ENCODE measurements at places on chromosomes 7 and 10.

DNA sequence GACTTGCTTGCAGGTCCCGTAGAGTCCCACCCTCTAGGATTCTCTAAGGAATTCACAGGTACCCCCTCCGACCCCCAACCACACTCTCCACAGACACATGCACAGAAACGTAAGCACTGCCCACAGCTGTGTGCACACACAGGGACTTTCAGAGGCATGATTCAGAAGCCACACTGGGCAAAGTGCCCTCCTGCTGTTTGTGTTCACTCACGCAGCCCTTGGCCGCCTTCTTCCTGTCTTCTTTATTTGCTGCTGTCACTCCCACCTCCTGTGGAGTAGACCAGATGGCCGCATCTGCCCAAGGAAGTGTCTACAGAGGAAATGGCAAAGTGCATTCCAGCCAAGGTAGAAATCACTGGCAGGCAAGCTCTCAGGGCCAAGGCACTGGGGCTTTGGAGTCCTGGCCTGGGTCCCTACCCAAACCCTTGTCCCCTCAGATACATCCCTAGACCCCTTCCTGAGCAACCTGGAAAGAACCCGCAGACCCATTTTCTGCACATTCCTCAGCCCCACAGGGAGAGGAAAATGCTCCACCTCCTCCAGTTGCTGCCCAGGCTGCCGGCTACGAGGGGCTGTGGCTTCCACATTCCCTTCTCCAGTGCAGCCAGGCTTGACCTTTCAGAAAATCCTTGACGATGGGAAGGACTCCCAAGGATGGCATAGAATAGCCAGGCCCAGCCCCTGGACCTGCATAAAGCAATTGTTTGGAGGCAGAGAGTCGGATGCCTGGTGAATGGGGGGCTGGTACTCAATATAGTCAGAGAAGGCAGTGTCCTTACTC lies 21.6 kb upstream of the GIMAP8 start:
- peak; percentile 62 for DNase-seq

GRCh38 chr7:23349484-23350157 lies 50.5 kb downstream of the MALSU1 start:
- no peak for DNase-seq

- peak; percentile 92 for DNase-seq
These were observed 297.1 kb upstream of the NFE2L3 start for GRCh38 chr7:25854608-25855497.

DNA sequence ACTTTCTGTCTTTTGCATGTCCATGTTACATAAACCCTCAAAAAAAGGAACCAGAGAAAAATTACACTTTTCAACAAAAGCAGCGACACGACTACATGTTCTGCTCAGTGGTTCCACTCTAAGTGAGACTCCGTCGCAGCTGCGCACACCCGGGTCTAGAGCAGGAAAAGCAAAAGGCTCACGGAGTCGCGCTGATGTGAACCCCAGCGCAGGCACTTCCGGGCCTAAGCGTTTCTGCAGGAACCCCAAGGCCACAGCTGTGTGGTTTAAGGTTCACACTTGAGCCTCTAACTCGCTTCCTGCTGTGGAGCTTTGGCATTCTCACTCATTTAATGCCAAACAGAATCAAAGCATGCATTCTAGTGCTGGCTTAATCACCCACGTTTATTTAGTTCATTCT lies 240.3 kb downstream of the DNAJB6 start:
- DNase-seq, result no peak

- no peak for DNase-seq
These were observed 91.6 kb downstream of the PPP1R9A start for GRCh38 chr7:94999069-94999351.

GRCh38 chr7:37352974-37353948 lies 95.4 kb downstream of the ELMO1 start:
- DNase-seq, result no peak

DNA sequence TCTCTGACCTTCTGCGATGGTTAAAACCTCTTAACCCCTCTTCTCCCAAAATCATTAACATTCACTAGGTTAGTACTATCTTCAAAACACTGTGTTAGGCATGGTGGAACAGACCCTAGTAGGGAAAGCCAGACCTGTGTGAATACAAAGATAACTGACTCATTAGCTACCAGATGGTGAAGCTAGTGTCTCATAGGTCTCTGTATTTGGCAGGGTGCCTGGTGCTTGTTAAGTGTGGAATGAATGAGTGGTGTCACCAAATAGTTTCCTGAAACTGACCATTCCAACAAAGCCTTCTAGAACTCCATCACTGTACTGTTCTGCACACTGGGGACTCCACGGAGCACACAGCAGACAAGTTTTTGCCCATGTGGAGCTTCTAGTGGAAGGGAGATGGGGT lies 27.7 kb upstream of the TM9SF3 start:
- DNase-seq, result peak; percentile 70

GRCh38 chr10:95273393-95274312 lies 17.1 kb downstream of the PDLIM1 start:
- no peak for DNase-seq

- no peak for DNase-seq
These were observed 140.7 kb downstream of the PAXIP1 start for GRCh38 chr7:154862153-154862791.

GRCh38 chr10:127013691-127014473 lies 108.7 kb downstream of the DOCK1 start:
- DNase-seq, result no peak

- no peak for DNase-seq
These were observed 1.8 kb downstream of the GNG11 start for GRCh38 chr7:93923296-93923695.

GRCh38 chr7:2792235-2792634 lies 51.9 kb downstream of the GNA12 start:
- DNase-seq, result no peak

- no peak for DNase-seq
These were observed 4.1 kb downstream of the NHLRC2 start for GRCh38 chr10:113858541-113858940.

- no peak for DNase-seq
These were observed 80.0 kb upstream of the COL1A2 start for GRCh38 chr7:94314413-94315410.
